SW 1271 (cell line): ENCODE measurements at places on chromosomes 6 and 20.

GRCh38 chr6:78867020-78867369, 356 bp upstream of the IRAK1BP1 start:
- no peak for DNase-seq

GRCh38 chr20:20130399-20130798, 78.1 kb downstream of the CFAP61 start:
- no peak for DNase-seq

GRCh38 chr6:151108548-151108947, 131.2 kb upstream of the AKAP12 start:
- no peak for DNase-seq

DNA sequence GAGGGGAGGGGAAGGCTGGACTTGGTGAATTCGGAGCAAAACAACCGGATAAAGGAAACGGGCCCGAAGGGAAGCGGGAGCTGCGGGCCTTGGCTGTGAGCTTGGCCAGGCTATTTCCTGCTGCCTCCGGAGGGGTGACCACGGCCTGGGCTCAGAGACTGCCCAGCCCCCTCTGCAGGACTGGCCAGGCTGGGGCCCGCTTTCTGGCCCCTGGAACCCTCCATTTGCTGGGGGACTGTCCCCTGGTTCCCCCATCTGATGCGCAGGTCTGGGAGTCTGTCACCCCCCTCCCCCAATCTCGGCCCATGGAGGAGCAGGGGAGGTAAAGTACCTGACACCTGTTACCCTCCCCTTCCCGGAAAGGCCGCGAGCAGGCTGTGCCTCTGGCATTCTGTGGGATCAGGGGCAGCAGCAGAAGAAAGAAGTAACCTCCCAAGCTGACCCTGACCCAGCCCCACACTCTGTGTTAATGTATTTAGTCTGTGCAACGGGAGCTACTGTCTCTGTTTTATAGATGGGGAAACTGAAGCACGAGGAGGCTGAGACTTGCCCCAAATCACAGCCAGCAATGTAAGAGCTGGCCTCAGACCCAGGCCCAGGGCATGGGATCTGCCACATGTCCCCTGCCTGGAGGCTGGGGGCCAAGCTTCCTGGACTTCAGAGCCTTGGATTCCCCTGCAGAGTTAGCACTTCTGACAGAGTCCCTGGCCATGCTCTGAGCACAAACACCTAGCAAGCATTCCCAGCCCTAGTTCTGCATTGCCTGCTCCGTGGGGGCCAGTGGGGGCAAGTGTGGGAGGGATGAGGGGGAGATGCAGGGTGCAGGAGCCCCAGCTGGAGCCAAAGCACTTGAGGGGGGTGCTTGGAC, 3.5 kb downstream of the C20orf204 start:
- DNase-seq: no peak

DNA sequence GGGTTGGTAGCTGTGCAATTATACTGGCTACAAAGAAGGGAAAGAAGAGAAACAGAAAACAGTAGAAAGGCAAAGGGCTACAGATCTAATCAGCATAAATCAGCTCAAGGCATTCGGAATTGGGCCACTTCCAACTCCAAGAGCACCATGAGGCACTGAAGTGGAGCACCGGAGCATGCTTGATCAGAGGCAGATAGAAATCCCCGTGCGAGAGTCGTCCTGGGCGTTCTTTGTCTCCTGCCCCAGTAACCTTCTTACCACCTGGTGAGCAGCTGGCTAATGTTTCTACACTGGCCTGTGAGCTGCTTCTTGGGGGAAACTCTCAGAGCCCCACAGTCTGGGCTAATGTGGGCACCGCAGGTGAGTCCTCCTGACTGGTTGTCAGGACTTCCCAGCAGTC, 16.7 kb downstream of the NEDD9 start:
- DNase-seq: no peak

DNA sequence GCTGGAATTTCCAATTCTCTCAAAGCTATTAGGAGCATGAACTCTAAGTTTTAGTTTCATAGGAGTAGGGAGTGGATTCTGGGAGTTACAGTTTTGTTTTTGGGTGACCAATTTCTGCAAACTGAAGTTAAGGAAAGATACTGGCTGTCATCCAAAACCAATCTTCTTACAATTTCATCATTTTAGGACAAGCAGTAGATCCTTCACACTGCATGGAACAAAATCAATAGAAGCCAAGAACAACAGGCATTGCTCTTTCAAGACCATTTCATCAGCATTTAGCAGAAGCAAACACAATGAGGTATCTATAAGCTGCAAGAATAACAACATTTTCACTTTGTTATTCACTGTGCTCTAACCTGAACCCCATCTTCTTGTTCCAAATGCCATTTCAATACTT, 173.0 kb downstream of the GMDS start:
- no peak for DNase-seq

DNA sequence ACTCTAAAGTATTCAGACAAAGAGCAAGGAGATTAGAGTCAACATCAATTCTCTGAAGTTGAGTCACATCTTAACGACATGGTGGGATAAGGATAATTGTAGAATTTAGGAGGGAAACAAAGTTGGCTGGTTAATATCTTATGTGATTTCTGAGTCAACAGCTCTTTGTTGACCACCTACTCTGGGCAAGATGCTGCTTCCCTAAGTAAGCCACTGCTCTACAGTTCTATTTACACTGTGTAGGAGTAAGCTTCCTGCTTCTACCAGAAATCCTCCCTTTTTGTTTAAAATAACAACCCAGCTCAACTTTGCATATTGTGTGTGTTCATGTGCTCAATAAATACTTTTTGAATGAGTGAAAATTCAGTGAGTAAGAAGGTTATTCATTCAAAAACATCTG, 3.1 kb downstream of the HS3ST5 start:
- DNase-seq: no peak

GRCh38 chr6:144286503-144287393, 1.6 kb downstream of the UTRN start:
- peak; percentile 57 for DNase-seq

GRCh38 chr20:31833130-31833930, 12.1 kb downstream of the FOXS1 start:
- no peak for DNase-seq

GRCh38 chr6:44734886-44735629, 347.6 kb downstream of the CDC5L start:
- no peak for DNase-seq

GRCh38 chr6:141174932-141175331, 957.8 kb upstream of the GJE1 start:
- no peak for DNase-seq

GRCh38 chr6:108699290-108700041, 138.7 kb downstream of the FOXO3 start:
- no peak for DNase-seq

- DNase-seq: no peak
Observed at GRCh38 chr20:15440049-15440820, 1102.8 kb upstream of the FLRT3 start.

GRCh38 chr6:131638013-131638412, 911 bp downstream of the ENPP3 start:
- DNase-seq: no peak

DNA sequence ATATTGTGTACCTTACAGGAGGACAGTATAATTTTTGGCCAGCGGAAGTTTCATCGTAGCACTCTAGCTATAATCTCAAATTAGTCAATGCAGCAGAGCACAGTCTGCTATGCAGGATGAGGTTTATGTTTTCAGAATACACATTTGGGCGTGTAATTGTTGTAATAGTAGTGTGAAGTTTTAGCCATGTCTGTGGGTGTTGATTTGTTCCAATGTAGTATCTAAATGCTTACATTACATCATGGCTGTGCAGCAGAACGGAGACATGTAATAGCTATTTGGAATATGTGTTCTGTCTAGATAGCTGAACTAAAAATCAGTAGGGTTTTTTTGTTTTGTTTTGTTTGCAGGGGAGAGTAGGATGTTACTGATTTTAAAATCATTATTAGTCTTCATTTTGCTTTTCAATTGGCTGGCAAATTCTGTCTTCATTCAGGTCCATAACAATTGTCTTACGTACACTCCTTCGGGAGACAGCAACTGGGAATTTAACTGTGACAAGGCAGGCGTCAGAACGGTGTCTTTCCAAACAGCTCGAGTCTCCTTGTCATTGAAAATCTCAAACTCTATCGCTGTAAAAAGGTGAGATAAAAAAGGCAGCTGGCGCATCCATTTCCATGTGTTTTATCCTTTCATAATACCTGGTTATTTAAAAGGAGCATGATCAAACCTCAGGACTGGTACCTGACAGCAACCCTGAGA, 65.1 kb upstream of the CDH4 start:
- DNase-seq: no peak

- DNase-seq: no peak
Observed at GRCh38 chr6:52616059-52616690, 39.3 kb upstream of the TRAM2 start.

DNA sequence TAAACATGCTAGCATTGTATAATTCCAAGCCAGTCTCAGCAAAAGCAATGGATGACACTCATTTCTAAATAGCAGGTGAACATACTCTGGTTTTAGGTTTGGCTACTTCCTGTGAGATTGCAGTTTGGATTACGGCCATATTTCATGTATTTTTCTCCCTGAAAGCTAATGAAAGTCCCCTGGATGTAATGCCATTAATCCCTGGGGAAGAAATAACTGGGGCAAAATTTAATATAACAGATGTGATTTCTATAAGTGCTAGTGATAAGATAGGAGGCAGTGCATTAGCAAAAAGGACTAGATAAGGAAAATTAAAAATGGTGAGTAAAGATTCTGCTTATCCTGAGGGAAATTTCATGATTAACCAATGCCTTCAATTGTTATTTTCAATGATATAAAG, 238.2 kb downstream of the ADGRB3 start:
- DNase-seq: no peak

GRCh38 chr6:30887901-30888815, 3.8 kb downstream of the DDR1 start:
- DNase-seq: no peak

- DNase-seq: no peak
Observed at GRCh38 chr6:73394577-73395354, at the start of gene DDX43. Gene DDX43, plus strand, starts transcription at chr6:73394828. Its CDS starts 78 bp downstream, at chr6:73394906.

DNA sequence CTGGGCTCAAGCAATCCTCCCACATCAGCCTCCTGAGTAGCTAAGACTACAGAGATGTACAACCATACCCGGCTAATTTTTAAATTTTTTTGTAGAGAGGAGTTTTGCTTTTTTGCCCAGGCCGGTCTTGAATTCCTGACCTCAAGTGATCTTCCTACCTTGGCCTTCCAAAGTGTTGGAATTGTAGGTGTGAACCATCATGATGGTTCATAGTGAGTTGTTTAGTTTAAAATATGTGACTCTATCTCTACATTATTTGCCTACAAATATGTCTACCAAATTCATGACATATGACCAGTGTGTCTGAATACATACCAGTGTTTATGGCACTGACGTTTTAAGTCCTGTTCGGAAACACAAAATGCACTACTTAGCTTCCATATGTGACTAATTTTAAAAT, 154.9 kb downstream of the GMPR start:
- DNase-seq: no peak

DNA sequence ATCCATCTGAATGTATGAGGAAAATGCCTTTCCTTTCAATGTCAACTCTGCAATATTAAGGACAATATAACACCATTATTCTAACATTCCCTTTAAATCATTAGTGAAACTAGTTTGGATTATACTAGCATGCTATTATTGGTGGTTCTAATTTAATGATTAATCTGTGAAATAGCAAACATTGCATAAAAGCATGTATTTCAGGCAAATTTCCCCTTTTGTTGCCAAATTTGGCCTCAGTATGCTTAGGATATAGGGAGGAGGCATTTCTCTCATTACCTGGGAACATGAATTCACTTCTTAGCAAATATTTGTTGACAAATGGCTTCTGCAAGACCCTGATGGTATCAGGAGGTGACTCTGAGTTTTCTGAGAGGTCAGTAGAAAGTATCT, 1.6 kb downstream of the TPMT start:
- DNase-seq: no peak

- DNase-seq: no peak
Observed at GRCh38 chr6:4280707-4281106, 145.3 kb upstream of the ECI2 start.

- no peak for DNase-seq
Observed at GRCh38 chr6:154450498-154450897, 60.0 kb downstream of the CNKSR3 start.

GRCh38 chr6:36853325-36853724, 14.1 kb upstream of the CPNE5 start:
- no peak for DNase-seq

GRCh38 chr6:26033941-26034354, 53.3 kb upstream of the HFE start:
- DNase-seq: no peak
